Thoracic aorta (tissue), 2 donors: ENCODE measurements at places on chromosomes 3 and 15.

GRCh38 chr15:90610190-90610589 lies 80.5 kb downstream of the CRTC3 start:
- DNase-seq: no peak

GRCh38 chr15:25864966-25865365 lies 1.8 kb upstream of the ATP10A start:
- DNase-seq: no peak

GRCh38 chr15:46525984-46526725 lies 891.3 kb downstream of the SQOR start:
- DNase-seq: no peak

GRCh38 chr3:194100856-194101390 lies 35.0 kb upstream of the HES1 start:
- DNase-seq: no peak

DNA sequence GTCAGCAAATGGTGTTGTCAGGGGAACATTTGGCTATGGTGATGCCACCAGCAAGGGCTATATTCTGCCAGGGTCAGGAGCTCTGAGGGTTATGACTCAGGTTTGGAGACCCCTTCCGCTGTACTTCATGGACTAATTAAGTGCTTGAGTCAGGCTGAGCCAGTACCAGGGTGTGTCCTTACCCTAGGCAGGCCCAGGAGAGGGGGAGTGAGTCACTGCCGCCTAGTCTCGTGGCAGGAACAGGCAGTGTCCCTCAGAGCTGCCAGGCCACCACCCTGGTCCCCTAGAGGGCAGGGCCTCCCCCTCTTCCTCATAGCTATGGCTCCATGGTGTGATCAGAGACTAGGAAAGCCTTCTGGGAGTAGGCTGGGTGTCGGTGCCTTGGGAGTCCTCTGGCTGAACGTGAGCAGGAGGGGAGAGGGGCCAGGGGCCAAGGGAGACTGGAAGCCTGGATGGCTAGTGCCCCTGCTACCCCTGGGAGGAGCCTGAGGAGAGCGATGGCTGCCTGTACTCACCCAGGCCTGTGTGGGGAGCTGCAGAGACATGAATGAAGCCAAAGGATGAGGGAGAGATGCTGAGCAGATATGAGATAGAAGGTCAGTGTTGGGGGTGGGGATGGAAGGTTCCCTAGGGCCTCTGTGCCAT lies 10.6 kb downstream of the MAPKAPK3 start:
- DNase-seq: peak; percentile 56

GRCh38 chr3:45688194-45688881 lies 858 bp upstream of the SACM1L start:
- no peak for DNase-seq

DNA sequence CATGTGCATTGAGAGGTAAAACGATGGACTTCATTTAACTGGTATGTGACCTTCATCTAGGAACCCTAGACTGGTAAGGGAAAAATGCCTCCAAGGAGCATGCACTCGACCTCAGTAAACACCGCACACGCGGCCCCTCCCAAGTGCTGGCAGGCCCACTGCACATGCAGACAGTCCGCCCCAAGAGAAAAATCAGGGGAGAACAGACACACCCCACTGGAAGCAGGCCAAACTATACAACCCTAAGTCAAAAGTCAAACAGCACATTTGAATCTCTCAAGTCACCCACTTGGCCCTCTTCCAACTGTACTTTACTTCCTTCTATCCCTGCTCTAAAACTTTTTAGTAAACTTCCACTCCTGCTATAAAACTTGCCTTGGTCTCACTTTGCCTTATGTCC lies 250.1 kb upstream of the HES1 start:
- no peak for DNase-seq

- no peak for DNase-seq
These were observed 73.6 kb downstream of the ADCY5 start for GRCh38 chr3:123375014-123375940.

DNA sequence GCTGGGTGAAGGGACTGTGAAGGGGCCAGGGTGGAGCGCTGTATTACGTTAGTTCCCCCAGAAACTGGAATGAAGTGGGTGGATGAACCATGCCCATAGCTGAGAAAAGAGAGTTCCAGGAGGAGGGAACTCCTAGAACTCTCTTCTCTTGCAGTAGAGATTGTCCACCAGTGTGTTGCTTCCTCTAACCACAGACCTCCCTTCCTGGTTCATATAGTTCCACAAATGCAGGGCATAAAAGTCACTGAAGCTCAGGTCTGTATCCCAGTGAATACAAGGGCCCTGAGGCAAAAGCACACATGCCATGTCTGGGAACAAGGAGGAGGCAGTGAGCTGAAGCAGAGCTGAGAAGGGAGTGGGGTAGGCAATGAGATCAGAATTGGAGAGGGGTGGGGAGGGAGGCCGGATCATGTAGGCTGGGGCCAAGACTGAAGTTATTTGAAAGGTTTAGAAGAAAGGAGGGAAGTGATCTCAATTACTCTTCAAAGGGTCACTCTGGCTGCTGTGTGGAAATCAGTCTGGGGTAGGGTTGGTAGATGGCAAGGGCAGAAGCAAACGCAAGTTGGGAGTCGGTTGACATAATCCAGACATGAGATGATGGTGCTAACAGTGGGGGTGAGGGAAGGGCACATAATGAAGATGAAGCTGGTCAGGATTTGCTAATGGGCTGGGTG lies 6.5 kb downstream of the A4GNT start:
- no peak for DNase-seq

- no peak for DNase-seq
These were observed 1.5 kb downstream of the SLITRK3 start for GRCh38 chr3:165194511-165195240.

DNA sequence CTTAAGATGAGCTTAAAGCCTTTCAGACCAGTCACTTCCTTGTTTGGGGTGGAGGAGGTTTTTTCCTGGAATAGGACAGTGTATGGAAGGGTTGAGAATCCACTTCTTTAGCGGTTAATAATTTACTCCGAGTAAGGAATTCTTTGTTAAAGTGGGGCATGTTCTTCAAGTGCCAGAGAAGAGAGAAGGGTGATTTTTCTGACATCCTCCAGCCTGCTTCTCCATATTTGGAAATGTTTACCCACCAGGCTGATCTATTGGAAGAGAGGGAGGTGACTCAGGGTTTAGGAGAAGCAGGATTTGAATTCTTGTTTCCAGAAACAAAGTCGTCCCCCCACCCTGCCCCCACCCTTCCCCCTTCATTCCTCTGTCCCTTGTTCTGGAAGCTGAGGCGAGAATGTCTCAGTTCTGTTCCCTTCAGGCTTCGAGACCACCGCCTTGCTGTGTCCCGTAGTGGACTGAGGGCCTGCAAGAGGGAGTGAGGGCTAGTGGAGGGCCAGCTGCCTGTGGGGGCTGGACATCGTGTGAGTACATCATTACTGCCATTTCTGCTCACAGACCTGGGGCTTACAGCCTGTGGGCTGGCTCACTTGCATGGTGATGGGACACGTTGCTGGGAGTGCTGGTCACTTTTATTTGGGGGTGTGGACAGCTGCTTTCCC lies 58.5 kb downstream of the LPP start:
- no peak for DNase-seq

GRCh38 chr3:85939074-85939482 lies 980.3 kb downstream of the CADM2 start:
- DNase-seq: no peak
